ENCODE measurements at places on chromosomes 1 and 21.

GRCh38 chr1:43880604-43881003 is 53.0 kb upstream of the ARTN start:
- DNase-seq: no peak

GRCh38 chr1:207702317-207702716 is 49.5 kb upstream of the CD46 start:
- DNase-seq: no peak

GRCh38 chr1:24898909-24899439 is 31.1 kb downstream of the RUNX3 start:
- no peak for DNase-seq

- no peak for DNase-seq
Observed at GRCh38 chr1:246365708-246366107, 141.4 kb downstream of the SMYD3 start.

DNA sequence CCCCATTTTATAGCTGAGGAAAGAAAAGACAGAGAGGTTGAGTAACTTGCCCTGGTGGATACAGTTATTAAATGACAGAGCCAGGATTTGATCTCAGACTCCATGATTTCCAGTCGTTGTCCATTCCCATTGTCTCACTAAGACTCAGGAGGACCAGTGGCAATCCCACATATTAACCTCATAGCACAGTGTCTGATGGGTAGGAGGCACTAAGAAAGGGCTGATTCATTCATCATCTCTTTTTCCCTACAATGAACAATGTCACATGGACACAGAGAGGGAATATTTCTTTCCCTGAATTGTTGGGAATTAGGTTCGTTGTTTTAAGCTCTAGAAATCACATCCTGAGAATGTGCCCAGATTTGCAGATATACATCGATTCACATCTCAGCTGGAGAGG is 99.9 kb downstream of the PBX1 start:
- no peak for DNase-seq

DNA sequence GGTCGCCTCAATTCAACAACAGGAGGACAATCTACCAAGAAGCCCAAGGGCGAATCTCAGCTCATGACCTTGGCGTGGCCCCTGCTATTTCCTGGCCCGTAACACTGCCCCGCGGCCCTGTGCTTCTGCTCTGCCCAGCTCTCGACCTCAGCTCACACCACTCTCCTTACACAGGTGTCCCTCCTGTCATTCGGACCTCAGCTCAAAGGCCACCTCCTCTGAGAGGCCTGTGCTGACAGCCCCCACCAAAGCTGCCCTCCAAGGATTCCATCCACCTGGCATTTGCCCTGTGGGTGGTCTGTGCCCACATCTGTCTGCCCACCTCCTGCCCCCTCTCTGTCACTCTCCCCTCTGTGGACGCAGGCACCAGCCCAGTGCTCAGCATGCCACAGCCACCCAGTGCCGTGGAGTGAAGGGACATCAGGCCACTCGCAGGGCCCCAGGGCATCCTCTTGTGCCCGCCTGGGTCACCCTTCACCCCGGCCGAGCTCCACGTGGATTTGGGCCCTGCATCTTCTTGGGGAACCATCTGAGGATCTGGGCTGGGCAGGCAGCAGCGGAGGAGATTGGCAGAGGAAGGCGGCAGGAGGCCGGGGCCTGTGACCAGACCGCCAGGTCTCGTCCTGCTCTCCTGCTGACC is 70.3 kb downstream of the DHRS3 start:
- DNase-seq: no peak

DNA sequence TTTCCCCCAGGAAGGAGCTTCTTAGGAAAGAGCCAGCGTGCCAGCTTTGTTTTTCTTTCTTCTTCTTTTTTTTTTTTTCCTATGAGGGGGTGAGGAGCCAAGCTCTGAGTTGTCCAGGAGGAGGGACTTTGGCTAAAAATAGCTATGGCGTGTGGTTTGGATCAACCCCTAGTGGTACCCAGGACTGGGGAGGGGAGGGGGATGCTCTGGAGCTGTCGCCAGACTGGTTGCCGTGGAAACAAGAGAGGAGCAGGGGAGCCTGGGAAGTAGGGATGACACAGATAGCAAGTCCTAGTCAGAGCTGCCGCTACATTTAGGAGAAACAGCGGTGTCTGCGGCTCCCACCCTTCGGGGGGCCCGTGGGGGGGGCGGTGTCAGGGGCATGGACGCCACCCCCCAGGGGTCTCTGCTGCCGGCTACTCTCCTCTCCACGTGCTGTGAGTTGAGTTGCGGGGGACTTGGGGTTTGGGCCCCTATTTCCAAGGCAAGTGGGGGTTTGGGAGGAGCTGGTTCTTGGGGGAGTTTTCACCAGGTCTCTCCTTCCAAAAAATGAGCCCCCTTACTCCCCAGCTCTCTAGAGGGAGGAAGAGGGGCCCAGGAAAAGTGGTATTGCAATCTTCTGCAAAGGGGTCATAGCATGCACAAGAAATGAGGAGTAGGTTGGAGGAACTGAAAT is at the start of gene KCNJ9:
KCNJ9 (plus strand) TSS at position 278 of the 676 bp plus-strand sequence. CDS start 2,493 bp downstream, outside the sequence.
- DNase-seq: no peak

DNA sequence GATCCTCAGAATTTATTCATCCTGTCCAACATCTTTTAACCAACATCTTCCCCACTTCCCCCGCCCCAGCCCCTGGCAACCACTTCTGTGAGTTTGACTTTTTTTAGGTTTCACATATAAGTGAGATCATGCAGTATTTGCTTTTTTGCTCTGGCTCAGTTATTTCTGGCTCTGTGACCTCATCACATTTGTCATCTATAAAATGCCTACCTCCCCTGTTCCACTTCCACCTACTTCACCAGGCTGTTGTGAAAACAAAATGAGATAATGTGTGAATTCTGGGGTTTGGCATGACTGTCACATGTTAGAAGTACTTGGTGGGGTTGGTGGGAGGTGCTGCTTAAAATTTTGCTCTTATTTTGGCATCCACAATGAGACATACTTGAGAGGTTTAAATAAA is 18.4 kb downstream of the HHAT start:
- DNase-seq: no peak

DNA sequence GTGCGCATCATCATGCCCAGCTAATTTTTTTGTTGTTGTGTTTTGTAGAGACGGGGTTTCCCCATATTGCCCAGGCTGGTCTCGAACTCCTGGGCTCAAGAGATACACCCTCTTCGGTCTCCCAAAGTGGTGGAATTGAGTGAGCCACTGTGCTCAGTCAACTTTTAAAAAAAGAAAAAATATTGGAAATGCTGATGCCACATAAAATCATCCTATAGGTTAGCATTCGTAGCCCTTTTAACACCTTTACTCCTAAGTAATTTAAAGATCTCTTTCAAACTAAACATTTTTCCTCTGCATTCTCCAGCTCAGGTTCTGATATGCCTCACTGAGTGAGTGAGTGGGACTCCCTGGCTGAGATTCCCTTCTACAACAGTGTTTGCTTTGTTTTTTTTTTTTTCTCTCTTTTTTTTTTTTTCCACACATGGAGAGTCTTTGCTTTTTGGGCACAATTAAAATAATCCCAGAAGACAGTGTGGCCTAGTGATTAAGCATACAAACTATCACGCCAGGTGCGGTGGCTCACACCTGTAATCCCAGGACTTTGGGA is 74.0 kb downstream of the LPGAT1 start:
- DNase-seq: no peak

DNA sequence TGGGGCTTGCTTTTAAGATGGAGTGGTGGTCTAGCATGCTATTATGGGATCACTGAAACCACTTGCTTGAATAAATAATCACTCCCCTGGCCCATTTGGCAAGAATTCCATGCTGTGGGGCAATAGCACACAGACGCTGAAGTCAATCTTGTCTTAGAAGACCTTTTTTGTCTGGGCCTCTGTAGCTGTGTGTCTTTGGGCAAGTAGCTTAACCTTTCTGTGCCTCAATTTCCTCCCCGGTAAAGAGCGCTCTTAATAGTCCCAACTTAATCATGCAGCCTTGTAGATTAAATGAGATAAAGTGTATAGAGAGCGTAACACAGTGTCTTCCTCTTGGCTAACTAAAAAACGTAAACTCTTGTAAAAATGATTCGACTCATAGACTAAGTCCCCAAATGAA is 125.4 kb upstream of the IGSF21 start:
- DNase-seq: no peak

GRCh38 chr21:39840373-39841097 is 26.7 kb upstream of the PCP4 start:
- no peak for DNase-seq

DNA sequence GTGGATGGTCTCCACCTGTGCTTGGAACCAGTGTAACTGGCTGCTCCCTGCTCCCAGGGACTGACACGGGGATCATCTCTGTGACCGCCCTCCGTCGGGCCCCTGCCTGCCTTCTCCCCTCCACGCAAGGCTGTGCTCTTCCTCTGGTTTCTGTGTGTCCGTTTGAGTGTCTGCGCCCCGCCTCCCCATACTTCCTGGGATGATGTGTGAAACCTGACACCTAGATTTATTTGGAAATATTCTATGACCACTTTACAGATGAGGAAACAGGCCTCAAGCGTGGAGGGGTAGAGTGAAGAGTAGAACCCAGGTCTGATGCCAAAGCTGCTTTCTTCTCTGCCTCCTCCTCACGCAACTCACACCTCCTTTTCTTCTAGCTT is 24.3 kb downstream of the LDLRAP1 start:
- DNase-seq: no peak

GRCh38 chr1:59396387-59396786 is 99.5 kb downstream of the FGGY start:
- no peak for DNase-seq

DNA sequence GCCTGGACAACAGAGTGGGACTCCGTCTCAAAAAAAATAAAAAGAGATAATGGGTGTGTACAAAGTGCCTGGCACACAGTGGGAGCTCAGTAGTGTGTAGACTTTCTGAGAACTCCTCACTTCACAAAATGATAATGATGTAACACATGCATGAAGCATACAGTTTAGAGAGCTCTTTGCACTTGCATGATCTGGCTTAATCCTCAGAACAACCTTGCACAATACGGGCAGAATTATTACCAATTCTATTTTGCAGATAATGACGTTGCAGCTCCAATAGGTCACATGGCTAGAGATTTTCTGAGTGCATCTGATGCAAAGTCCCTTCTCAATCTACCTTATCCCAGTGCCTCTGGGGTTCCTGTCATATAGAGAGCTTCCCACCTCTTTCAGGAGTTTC is 71.4 kb downstream of the CD247 start:
- no peak for DNase-seq

GRCh38 chr1:223363057-223363855 is 720 bp downstream of the SUSD4 start:
- no peak for DNase-seq

GRCh38 chr1:189211742-189212141 is 1265.9 kb downstream of the BRINP3 start:
- DNase-seq: no peak

DNA sequence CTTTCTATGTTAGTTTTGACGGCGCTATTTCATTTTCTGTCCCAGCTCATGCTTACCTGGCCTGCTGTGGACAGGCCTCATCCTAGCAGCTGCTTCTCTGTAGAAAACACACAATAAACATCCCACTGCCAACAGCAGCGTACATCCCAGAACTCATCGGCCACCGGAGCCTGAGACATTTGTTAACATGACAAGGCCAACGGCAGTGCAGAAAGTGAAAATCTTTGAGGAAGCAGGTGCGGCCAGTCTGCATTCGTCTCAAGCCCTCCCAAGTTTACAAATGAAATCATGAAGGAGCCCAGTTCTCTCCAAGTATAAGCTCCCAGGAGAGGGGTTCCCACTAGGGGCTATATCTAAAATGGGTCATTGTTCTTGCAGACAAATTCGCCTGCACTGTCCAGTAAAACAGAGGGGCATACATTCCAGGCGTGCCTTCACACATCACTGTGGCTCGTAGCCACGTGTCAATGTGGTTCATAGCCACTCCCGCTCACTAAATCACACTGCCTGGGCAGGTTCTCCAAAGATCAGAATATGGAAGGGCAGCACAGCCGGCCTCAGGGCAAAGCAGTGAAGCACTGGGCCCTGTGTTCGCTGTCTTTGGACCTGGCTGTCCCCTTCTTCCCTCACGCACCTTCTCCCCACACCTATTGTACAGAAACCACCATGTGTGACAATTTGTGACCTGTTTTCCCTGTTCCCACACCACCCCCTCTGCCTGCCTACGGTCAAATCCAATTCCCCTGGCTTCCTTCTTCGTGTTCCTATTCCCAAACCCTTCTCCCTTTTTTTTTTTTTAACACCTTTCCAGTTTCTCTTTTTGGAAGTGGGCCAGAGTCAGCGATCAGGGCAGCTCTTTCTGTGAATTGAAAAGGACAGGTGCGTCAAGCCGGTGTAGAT is 27.0 kb upstream of the ABCG1 start:
- DNase-seq: no peak

- peak; percentile 70 for DNase-seq
Observed at GRCh38 chr1:207017615-207018559, 14.7 kb downstream of the C1orf116 start.

DNA sequence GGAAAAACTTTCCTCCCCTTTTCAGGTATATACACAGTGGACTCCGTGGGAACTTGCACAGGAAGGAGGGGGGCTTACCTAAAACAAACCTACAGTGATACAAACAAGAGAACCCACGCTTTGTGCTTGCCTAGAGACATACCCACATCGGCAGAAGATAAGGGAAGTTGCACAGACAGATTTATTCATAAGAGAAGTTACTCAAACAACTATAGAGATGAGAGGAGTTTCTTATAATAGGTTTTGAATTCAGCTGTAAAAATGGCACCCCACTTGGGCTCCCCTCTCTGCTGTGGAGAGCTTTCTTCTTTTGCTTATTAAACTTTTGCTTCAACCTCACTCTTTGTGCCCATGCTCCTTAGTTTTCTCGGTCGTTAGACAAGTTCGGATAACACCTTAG is 1.8 kb upstream of the DUSP12 start:
- no peak for DNase-seq

DNA sequence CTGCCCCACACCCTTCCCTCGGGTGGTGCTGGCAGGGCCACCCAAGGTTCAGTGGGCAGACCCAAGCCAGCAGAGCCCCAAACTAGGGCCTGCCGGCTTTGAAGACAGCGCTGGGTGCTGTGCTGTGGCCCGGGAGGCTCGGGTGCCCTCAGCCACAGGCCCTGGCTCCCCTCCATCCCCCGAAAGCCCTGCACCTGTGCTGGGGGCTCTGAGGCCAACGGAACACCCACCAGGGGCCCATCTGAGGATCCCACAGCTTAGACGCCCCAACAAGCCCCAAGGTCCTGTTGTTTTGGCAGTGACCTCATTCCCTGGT is 8.6 kb downstream of the ITGB2 start:
- no peak for DNase-seq

DNA sequence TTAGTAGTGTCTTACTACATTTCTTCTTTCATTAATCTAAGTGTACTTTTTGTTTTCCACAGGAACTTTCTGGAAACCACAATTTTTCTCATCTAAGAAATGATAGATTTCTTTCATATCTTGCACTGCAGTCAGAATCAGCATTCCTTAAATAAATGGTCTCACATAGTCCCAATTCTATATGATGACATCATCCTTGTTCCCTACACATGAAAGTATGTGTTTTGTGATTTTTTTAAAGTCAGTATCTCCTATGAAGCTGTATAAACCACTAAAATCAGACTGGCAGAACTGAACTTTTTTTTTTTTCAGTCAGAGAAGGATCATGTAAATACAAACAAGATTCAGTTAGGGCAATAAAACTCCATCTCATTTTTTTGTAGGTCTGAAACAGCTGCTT is 742.6 kb upstream of the CXADR start:
- no peak for DNase-seq

GRCh38 chr1:95620076-95620475 is 386.1 kb downstream of the RWDD3 start:
- no peak for DNase-seq
